Stimulated activated CD8-positive, alpha-beta memory T cell treated with anti-CD3 and anti-CD28 coated beads, Interleukin-15, amount 100 ng/mL, for 24 hours (primary cell): ENCODE measurements at places on chromosomes 2 and 18.

GRCh38 chr2:84454581-84454980 is 4.5 kb downstream of the SUCLG1 start:
- DNase-seq = no peak

DNA sequence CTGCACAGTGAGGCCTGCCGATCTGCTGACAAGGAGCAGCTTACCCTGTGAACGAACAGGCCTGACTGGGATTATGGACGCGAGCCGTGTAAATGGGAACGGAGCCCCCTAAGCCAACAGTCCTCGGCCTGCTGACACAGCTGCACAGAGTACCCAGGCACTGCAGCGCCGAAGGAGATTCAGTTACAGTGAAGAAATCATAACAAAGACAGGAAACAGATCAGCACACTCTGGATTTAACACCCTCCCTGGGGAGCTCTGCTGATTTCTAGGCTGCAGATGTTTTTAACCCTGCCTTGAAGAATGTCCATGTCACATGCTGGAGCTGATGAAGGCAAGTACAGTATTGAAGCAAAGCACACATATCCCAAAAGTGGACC is 43.4 kb downstream of the COLEC12 start:
- no peak for DNase-seq

DNA sequence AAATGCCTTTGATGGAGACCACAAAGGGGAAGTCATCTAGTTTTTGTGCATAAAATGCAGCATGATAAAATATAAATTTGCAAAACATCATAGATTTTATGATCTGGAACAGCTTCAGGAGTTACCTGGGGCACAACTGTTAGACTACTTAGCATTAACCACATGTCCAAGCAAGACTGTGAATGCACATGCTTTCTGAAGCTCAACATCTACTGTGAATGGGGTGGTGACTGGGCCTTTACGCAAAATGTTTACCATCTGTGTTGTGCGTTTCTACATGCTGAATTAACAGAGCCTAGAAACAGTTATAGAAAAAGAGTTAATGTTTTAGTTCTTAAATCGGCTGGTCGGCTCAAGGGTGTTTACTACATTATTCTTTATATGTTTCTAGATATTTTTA is 45.5 kb downstream of the KCTD1 start:
- no peak for DNase-seq

DNA sequence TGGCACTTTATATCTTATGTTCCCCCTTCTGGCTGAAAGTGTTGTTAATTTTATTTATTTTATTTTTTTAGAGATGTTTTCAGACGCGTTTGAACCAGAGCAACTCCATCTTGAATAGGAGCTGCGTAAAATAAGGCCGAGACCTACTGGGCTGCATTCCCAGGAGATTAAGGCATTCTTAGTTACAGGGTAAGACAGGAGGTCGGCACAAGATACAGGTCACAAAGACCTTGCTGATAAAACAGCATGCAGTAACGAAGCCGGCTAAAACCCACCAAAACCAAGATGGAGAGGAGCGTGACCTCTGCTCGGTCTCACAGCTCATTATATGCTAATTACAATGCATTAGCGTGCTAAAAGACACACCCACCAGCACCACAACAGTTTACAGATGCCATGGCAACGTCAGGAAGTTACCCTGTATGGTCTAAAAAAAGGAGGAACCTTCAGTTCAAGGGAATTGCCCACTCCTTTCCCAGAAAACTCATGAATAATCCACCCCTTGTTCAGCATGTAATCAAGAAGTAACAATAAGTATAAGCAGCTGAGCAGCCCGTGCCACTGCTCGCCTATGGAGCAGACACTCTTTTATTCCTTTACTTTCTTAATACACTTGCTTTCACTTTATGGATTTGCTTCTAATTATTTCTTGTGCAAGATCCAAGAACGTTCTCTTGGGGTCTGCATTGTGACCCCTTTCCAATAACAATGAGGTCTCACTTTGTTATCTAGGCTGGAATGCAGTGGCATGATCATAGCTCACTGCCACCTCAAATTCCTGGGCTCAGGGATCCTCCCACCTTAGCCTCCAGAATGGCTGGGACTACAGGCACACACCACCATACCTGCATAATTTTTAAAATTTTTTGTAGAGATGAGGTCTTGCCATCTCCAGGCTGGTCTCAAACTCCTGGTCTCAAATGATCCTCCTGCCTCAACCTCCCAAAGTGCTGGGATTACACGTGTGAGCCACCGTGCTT is 55.9 kb downstream of the CACNB4 start:
- DNase-seq = no peak

- DNase-seq = no peak
Observed at GRCh38 chr2:206968134-206969086, 29.1 kb downstream of the CPO start.

GRCh38 chr2:127709336-127709735 is 8.0 kb downstream of the SFT2D3 start:
- no peak for DNase-seq

DNA sequence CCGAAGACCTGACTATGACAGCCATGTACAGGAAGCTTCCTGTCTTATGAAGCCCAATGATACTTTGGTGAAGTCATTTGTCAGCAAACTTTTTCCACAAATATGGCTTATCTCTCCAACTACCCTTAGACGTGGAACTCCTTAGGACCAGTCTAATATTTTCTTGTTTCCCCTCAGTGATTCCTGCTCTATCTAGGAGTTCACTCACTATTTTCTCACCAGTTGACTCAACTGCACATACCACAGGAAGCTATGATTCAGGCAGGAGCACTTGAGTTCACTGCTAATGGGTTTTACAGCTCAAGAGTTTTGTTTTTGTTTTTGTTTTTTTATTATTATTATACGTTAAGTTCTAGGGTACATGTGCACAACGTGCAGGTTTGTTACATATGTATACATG is 109.3 kb downstream of the ANTXR1 start:
- DNase-seq = no peak

- DNase-seq = no peak
Observed at GRCh38 chr2:12731701-12732280, 15.1 kb downstream of the TRIB2 start.

- no peak for DNase-seq
Observed at GRCh38 chr2:102585847-102586404, 33.4 kb upstream of the SLC9A2 start.

DNA sequence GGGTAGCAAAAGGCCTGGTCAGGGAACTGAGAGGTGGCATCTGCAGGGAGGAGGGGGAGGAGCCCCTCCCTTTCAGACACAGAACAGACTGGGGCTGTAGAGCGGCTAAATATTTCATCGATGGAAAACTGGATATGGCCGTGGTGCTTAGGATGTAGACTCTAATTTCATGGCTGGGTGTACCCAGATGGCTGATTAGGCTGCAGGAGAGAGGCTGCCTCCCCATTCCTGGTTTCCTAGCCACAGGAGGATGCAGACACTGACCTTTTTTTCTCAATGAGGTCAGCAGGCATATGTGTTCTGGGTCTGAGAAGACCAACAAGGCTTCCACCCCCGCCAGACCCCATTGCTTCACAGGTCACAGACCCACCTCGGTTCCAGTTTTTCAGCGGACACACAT is 79.3 kb upstream of the STPG4 start:
- DNase-seq = no peak

DNA sequence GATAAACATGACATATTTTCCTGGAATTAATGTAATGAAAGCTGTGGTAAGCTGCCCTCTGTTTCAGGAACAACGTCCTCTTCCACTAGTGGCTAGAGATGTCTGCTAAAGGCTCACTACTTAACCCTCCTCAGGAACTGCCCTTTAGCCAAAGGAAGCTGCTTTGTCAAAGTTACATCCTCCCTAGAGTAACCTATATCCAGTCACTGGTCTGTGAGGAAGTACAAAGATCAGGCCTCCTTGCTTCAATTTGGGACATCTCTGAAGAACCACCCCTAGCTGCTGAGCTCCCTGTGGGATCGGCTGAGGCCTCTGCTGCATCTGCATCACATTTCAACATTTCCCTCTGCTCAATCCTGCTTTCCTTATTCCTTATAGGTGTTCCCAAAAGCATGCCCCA is 107.8 kb downstream of the PRELID3A start:
- DNase-seq = no peak

DNA sequence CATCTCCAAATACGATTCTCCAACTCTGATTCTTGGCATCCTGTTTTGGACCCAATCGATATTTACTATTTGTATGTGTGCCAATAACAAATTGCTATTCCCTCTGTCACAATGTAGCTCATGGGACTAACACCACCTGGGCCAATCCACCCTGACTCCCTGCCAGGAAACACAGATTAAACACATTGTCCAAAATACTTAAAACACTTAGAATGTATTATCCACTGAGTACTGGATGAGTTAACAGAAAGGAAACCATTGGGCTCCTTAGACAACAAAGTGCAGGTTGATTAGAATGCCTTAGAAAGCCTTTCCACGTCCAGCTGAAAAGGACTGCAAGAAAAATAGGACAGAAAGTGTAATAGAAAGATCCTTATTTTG is 79.4 kb upstream of the ARHGAP28 start:
- DNase-seq = no peak

DNA sequence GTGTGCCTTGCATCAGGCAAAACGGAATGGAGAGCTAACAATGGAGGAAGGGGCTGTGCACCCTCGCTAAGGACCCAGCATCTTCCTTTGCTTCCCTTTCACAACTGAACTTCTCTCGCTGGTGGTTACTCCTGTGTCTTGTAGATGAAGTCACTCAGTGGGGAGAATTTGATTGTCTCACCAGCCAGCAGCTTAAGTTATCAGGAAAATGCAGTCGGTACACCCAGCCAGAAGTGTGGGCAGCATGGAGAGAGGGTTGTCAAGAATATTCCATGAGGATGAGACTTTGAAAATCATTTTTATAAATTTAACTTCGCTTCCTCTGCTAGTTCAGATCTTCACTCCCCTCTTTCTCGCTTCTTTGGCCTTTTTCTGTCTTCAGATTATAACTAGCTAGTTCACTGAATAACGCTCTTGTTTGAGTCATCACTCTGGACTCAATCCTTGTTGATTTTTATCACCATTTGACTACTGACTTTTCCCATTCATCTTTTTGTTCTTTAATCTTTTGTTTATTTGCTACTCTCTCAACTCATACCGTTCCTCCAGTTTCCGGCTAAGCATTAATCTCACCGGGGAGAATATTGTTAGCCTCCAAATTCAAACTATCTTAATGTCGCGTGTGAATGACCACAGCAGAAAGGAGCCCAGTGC is 221.7 kb downstream of the CD226 start:
- no peak for DNase-seq

GRCh38 chr2:98702127-98702802 is 28.7 kb downstream of the MGAT4A start:
- no peak for DNase-seq

- no peak for DNase-seq
Observed at GRCh38 chr2:149799013-149799705, 211.6 kb upstream of the MMADHC start.

DNA sequence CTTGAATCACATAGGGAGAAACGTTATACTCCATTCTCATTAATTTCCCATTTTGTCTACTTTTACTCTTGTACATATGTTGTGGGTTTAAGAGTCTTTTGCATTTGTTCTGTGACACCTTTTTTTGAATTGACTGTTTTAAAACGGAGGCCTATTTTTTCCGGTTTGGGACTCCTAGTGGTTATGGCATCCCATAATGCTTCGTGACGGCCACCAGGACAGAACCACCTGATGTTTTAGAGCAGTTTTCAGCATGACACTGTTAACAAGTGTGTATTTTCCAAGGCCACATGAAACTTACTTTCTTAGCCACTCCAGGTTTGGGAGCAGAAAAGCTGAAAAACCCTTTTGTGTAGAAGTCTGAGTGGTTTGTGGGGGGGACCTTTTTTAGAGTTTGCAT is 8.4 kb downstream of the SOX11 start:
- no peak for DNase-seq

- DNase-seq = no peak
Observed at GRCh38 chr2:208984376-208985090, 439.3 kb upstream of the MAP2 start.

DNA sequence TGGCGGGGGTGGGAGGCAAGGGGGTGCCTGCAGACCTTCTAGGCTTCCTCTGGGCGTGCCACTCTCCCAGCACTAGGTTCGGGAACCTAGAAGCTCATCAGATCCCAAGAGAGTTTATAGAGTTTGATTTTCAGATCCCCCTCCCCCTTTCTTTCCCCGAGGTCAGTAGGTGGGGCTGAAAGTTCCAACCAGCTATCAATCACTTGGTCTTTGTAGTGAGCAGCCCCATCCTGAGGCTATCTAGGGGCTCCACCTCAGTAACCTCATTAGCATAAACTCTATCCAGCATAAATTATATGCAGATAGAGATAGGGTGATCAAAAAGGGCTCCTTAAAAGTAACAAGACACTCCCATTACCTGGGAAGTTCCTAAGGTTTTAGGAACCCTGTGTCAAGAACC is 32.8 kb downstream of the ERLEC1 start:
- no peak for DNase-seq

- no peak for DNase-seq
Observed at GRCh38 chr2:235996419-235996818, 171.8 kb downstream of the GBX2 start.

- no peak for DNase-seq
Observed at GRCh38 chr2:174013315-174013751, 48.2 kb upstream of the SP3 start.

GRCh38 chr2:118738524-118739308 is 108.7 kb downstream of the EN1 start:
- DNase-seq = no peak

DNA sequence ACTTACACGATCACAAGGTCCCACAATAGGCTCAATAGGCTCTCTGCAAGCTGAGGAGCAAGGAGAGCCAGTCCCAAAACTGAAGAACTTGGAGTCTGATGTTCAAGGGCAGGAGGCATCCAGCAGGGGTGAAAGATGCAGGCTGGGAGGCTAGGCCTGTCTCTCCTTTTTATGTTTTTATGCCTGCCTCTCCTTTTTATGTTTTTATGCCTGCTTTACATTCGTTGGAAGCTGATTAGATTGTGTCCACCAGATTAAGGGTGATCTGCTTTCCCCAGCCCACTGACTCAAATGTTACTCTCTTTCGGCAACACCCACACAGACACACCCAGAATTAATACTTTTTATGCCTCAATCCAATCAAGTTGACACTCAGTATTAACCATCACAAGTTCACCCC is 9.9 kb upstream of the GYPC start:
- DNase-seq = no peak

- DNase-seq = no peak
Observed at GRCh38 chr2:182186132-182186735, 200.6 kb downstream of the PPP1R1C start.

GRCh38 chr18:54119524-54120019 is 104.9 kb downstream of the MBD2 start:
- no peak for DNase-seq

DNA sequence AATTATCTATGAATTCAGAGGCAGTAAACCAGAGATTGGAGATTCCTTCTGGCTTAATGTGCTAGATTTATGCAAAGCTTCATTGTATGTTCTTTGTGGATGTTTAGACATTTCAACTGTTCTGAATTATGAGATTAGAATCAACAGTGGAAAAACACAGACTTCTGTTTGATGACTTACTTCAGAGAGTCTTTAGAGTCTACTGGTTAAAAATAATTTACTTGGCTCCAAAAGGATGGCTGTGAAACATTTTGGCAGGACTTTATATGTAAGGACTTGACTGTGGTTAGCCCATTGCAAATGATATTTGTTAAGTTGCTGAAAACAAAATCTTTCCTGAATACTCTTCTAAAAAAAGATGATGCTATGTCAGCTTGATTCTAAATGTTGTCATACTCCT is 25.5 kb upstream of the LRRC30 start:
- no peak for DNase-seq
